ENCODE measurements at places on chromosomes 7 and 10.

GRCh38 chr10:123521556-123521955 lies 144.6 kb upstream of the GPR26 start:
- DNase-seq, result no peak

GRCh38 chr7:146768957-146769356 lies 652.4 kb downstream of the CNTNAP2 start:
- no peak for DNase-seq

- no peak for DNase-seq
Measured at GRCh38 chr7:102890292-102890970, 22.4 kb upstream of the LRRC17 start.

- DNase-seq, result no peak
Measured at GRCh38 chr10:34492081-34492480, 323.0 kb downstream of the PARD3 start.

DNA sequence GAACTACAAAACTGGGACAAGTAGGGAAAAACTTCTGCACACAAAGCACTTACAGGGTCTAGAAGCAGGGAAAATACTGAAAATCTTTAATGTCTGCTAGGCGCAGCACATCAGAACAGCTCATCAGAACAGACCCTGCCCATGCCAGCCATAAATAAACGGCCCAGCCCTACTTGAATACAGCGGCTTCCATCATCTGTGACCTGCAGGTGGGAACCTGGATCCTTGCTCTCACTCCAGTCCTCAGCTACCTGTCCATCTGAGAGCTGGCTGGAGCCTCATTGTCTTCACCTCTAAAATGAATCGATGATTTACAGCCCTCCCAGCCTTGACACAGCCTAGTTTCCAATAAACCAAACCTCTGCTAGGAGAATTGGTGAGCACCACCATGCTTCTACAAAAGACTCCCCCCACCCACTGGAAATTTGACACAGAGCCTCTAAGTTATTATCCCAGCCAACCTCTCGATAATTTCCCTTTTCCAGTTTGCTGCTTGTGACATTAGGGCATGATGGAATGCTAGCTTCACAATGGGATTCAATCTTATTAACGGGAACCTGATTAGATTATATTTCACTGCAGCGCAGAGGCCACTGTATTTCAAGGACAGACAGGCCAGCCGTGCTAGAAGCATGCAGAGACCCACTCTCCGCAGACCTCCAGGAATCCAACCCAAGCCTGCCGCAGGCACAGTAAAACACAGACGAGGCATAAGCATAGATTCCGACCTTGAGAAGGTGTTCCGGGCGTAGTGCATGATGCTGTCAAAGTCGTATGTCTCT lies 61.6 kb upstream of the OPALIN start:
- no peak for DNase-seq
